Activated T-helper 2 cell treated with anti-CD3 and anti-CD28 coated beads, Interferon-gamma antibody, Interleukin-2, Interleukin-4, amounts not matched to agents 10 μg/mL and 5 μg/mL and 100 μg/mL, durations not matched to agents 14 hours and 24 hours and 36 hours (primary cell): ENCODE measurements at places on chromosomes 3 and 15. TPM values are rescaled to one million over a fixed set of nuclear protein-coding genes. Genes with fewer than 3 reads are reported as not detected.

Gene RPLP1
- 1,844 and 1,891 TPM in 2 replicates for total RNA-seq

Gene IFT57
- 21.6 and 22.0 TPM in 2 replicates for total RNA-seq

Gene DUOXA2
- not detected in 2 replicates for total RNA-seq

Gene PLSCR1
- 54.0 and 65.1 TPM in 2 replicates for total RNA-seq

Gene BCL2A1
- 101 and 104 TPM in 2 replicates for total RNA-seq

Gene SERPINI2
- total RNA-seq = not detected in 2 replicates

Gene MASP1
- total RNA-seq = not detected in 2 replicates
